ENCODE measurements at places on chromosomes 13 and 19.

GRCh38 chr19:33430674-33431277 is 57.3 kb downstream of the CEBPG start:
- peak; percentile 66 for DNase-seq

DNA sequence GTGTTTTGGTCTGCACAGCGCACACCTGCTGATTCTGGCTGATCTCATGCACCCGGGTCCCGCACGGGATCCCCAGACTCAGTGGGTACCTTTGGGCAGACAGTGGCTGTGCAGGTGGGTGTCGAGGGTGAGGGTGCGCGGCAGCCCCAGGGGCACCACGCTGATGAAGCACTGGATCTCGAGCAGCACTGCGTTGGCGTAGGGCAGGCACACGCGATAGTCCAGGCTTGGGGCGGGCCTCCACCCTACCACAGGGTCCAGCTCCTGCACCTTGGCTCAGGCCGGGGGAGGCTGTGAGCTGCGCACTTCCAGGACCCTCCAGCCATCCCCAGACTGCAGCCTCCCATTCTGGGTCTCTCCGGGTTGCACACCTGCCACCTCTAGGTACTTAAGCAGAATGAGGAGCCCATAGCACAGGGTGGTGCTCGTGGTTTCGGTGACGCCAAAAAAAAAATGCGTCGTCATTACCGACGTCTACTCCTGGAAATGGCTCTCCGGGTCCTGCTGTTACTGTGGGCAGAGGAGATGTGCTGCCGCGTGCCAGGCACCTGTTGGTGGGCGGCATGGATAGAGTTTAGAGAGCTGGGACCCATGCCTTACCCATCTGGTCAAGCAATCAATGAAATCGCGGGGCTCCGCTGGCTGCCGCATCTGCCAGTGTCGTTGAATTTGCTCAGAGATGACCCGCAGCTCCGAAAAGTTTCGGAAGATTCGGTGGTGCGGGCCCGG is 10.5 kb downstream of the EGLN2 start:
- DNase-seq = no peak

DNA sequence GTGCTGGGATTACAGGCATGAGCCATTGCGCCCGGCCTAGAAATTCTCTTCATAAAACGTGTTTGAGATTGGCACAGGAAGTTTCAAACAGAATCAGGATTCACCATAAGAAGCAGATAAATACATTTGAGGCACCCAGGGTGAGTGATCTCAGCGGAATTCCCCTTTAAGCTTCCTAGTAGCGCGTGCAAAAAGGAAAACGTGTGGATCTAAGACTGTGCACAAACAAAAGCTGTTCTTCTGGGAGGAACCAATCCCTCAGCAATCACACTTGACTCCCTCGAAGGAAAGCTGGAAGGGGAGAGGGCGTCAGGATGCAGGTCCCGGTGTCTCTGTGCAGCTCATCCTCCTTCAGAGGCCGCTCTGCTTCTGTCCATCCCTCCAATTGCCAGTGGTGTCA is 15.5 kb downstream of the MCF2L start:
- DNase-seq = no peak

DNA sequence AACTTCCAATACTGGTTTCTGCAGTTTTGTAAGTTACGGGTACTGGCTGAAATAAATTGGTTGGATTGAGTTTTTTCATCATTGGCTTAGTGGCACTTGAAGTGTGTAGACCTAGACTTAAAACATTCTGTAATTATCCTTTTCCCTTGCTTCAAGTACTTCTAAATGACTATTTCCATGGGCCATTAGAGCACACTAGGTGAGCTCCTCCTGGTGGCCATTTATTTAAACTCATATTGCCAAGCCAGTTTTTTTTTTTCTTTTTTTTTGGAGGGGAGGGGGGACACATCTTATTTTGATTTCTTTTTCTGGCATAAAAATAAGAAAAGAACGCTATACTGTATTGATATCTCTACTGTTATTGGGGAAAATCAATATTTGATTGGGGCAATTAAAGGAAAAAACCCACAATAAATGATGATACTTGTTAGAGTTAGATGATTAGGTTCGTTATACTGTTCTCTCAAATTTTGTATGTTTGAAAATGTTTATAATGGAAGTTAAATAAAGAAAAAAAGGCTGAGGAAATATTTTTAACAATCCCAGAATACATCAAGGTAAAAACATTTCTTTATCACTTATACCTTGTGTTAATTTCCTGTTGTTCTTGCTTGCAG is 82.9 kb downstream of the PDS5B start:
- no peak for DNase-seq
